CD4-positive, alpha-beta T cell treated with Interleukin-21 for 1 hour (primary cell): ENCODE measurements at places on chromosomes 5 and 9.

- no peak for DNase-seq
Measured at GRCh38 chr5:5782402-5782801, 359.9 kb downstream of the ICE1 start.

- DNase-seq = no peak
Measured at GRCh38 chr9:14565352-14566016, 127.7 kb downstream of the ZDHHC21 start.

GRCh38 chr5:108415726-108416125 lies 33.8 kb upstream of the FBXL17 start:
- DNase-seq = no peak

GRCh38 chr5:141875022-141875740 lies 3.0 kb downstream of the PCDH1 start:
- DNase-seq = no peak

DNA sequence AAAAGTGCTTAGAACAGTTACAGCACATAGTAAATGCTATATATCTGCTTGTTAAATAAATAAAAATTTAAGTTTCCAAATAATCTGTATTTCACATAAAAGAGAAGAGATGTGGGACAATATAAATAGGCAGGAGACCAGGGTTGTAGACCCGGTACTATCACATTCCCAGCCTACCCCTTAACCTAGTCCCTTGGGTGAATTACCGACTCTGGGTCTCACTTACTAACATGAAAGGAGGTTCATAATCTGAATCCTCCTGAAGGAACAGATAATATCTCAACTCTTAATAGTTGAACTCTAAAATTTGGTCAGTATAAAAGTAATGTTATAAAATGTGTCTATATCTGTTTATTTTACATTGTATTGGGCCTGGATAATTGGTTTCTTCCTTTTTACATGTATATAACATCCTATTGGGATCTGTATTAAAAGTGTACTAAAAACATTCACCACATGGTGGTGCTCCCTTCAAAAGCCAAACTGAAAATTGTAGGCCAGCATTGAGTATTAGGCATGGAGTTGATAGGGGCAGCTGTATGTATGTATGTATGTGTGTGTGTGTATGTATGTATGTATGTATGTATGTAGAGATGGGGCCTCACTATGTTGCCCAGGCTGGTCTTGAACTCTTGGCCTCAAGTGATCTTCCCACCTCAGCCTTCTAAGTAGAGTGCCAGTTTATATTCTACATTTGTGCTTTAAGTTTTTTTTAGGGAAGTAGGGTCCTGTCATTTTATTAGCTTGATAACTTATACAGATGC lies 64.2 kb upstream of the ABL1 start:
- DNase-seq = peak; percentile 48
